ENCODE measurements at places on chromosomes 7 and 10.

GRCh38 chr7:110573862-110574528, 516.9 kb upstream of the LRRN3 start:
- no peak for ATAC-seq

DNA sequence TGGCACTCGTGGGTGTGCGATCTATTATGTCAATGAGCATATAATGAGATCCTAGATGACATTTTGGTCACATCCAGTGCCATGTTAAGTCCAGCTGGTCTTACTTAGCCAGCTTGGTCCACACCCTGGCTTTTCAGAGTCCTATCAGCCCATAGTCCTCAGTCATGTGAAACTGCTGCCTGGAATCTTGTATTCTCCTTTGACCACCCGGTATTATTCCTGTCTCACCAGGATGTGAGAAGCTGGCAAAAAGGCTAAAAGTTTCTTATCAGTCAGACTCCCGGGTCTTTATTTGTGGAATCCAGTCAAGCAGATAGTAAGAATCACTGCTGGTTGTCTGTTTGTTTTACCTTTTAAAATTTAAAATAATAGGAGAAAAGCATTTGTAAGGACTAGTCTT, 705.6 kb upstream of the GHITM start:
- ATAC-seq, result no peak

GRCh38 chr7:75985518-75986146, 8.8 kb downstream of the TMEM120A start:
- ATAC-seq, result no peak

DNA sequence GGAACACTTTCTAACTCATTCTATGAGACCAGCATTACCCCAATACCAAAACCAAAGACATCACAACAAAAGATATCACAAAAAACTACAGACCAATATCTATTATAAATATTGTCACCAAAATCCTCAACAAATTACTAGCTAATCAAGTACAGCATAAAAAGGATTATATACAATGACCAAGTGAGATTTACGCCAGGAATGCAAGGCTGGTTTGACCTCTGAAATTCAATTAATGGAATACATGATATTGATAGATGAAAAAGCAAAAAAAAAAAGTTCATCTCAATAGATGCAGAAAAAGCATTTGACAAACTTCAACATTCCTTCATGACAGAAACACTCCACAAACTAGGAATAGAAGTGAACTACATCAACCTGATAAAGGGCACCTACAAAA, 175.3 kb downstream of the LCOR start:
- no peak for ATAC-seq
